ENCODE measurements at places on chromosomes 2 and 18. TPM values are rescaled to one million over a fixed set of nuclear protein-coding genes. Genes with fewer than 3 reads are reported as not detected.

- DNase-seq = no peak
Observed at GRCh38 chr2:174326161-174327020, 8.4 kb upstream of the SP9 start.

DNA sequence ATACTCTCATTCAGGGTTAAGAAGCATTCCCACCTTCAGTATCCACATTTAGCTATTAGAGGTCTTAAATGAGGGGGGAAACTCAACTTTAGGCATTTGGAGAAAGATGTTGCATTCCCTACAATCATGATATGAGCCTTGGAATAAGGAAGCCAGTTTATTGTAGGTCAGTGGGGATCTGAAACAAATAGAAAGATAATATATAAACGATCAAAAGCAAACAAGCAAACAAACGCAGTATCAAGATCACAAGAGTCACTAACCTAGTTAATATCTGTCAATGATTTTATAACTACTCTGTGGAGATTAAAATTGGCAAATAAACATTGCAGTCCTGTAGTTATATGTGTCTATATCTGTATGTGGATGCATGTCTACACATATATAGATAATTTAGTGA lies 152.4 kb upstream of the LRATD1 start:
- no peak for DNase-seq

DNA sequence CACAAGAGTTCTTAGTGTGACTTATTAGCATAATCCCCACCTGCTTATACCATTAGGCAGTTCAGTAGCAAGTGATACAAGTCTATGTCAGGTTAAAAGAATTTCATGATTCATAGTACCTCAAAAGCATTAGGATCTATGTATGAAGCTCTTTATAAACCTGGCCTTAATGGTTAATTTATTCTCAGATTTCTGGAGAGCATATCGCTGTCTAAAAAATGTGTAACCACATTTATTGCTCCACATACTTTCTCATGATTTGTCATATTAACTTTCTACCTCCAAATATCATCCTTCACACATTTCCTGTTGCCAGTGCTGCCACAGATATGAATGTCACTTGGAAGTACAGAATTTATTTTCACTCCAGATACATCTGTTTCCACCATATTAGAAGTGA lies 332.8 kb upstream of the MAP2 start:
- no peak for DNase-seq

DNA sequence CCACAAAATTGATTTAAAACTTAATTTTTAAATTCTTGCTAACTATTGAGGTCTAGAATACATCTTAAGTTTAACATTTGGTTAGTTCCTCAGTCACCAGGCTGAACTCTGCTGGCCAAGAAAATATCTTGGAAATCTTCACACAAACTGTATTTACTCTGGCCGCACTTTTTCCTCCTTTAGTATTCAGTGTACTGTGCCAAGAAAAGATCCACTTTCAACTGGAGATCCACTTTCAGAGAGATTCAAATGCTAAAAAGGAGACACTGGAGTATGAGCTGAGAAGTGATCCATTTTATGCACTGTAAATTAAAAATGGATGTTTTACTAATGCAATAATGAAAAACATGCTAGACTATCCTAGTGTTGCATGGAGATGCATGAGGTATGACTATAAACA lies 98.1 kb downstream of the ANTXR1 start:
- DNase-seq = no peak

DNA sequence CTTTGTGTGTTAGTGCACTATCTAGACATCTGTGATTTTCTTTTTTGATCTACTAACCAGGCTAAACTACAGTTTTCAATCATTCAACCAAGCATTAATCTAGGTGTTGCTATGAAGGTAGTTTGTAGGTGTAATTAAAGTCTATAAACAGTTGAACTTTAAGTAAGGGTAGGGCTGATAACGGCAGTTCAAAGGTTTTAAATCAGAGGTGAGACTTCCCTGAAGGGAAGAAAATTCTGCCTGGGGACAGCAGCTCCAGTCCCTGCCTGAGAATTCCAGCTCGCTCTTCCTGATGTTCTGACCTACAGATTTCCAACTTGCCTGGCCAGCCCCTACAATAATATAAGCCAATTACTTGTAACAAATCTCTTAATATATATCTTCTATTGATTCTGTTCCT lies 663.9 kb downstream of the MBD2 start:
- no peak for DNase-seq

DNA sequence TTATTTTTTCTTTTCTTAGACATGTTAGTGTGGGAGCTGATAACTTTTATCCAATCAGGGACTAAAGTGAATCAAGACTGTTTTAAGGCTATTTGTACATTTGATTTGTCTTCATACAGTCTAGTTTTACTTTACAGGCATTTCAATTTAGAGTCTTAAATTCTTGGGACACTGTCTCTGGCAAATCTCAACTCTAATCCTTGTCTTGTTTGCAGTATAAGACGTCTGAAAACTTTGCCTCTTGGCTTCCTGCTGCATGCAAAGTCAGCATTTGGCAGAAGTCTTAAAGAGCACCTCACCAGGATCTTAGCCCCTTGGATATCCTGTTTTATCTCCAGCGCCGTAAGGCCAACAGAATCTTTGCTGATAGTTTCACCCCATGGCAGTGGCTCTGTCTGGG lies 30.3 kb downstream of the SPOPL start:
- no peak for DNase-seq

DNA sequence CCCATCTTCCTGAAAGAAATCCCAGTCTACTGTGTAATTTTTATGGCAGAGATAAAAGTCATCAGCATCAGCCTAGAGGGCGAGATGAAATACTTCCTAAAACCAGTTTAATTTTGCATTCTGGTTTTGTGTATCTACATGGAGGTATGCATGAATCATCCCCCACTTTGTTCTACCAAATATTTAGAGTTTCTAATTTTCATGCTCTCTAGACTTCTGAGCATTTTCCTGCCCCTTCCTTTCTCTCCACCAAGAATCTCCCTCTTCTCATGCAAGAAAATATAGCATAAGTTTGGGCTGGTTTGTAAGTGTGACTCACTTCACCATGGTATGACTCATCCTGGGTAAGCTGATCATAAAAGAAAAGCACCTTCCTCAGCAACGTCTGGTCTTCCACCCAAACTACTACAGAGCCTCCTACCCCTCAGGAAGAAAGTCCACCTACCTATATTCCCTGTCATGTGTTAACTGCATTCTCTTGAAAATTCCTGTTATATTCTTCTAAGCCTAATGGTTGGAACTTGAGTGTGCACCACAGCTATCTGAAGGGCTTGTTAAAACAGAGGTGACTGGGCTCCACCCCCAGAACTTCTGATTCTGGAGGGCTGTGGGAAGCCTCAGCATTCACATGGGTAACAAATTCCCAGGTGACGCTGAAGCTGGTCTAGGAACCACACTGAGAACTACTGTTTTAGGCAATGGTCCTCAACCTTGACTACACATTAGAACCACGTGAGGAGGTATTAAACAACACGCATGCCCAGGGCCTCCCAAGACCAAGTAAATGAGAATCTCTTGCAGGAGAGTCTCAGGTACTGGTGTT lies 37.4 kb upstream of the RAPGEF4 start:
- DNase-seq = no peak

- DNase-seq = no peak
Observed at GRCh38 chr2:171139860-171140259, 20.8 kb downstream of the TLK1 start.

DNA sequence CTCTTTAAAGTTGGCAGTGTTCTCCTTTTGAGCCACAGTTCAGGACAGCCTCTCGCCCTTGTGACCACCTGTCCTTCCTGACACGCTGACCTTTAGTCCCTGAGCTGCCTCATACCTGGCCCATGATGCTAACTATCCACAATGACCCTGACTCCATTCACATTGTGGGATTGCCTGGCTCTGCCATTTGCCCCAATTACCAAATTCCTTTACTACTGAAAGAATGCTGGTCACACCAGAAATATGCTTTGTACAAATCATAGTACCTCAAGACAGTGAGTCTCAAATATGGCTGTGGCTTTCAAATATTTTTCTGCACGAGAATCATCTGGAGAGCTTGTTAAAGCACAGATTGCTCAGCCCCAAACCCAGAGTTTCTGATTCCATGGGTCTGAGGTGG lies 54.2 kb downstream of the LTBP1 start:
- no peak for DNase-seq

DNA sequence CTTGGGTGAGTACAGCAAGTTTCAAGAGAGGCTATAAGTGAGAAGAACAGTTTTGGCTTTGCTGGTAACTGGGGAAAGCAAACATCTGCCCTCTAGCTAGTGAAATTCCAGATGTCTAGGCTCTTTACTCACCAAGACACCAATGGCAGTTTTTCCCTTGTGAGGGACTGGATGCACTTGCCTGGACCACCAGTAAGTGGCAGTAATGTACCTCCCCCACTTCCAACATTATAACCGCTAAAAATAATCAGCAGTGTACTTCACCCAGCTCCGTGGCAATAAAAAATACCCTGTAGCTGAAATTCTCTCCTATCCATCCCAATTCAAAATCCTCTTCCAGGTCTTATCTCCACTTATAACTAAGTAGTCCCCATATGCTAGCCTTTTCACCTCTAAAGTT lies 383.9 kb downstream of the ARHGAP15 start:
- no peak for DNase-seq

- DNase-seq = no peak
Observed at GRCh38 chr2:168054657-168055056, 192.7 kb downstream of the STK39 start.

GRCh38 chr2:241211276-241211675 lies 22.8 kb downstream of the ANO7 start:
- no peak for DNase-seq

DNA sequence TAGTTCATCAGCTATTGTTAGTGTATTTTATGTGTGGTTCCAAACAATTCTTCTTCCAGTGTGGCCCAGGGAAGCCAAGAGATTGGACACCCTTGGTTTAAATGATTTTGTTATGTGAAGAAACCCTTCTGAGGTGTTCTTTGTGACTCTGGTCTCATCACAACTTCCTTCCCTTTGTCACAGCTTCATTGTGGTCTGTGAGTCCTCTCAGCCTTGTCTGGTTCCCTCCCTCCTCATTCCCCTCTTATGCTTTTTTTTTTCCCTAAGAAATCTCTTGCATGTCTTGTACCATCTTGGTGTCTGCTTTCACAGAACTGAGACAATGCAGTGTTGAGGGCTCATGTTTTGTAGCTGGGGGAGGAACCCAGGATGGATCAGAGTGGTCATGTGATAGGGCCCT lies 118.9 kb downstream of the TMEM182 start:
- no peak for DNase-seq

GRCh38 chr2:190599546-190600220 lies 49.2 kb upstream of the NAB1 start:
- DNase-seq = no peak

DNA sequence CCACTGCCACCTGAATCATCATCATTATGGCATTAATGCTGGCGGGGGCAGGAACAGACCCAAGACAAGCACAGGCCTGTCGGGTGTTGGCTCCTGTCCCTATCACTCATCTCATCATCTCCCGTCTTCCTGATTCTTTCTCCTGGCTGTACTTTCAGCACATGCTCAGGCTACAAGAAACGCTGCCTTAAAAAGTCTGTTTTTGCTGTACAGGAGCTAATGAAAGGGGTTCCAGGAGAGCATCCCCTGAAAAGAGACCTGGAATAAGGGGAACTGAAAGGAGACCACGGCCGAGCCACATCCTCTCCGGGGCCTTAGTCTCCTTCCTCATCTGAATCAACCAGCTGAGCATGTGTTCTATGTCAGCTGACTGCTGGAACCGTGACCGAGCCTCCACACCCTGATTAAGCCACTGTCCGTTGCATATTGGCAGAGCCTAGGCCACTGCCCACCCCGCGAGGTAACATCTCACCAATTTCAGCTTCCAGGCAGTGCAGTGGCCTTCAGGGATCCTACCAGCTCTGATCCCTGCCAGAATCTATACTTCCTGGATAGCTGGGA lies 62.6 kb downstream of the DNMT3A start:
- DNase-seq = no peak

DNA sequence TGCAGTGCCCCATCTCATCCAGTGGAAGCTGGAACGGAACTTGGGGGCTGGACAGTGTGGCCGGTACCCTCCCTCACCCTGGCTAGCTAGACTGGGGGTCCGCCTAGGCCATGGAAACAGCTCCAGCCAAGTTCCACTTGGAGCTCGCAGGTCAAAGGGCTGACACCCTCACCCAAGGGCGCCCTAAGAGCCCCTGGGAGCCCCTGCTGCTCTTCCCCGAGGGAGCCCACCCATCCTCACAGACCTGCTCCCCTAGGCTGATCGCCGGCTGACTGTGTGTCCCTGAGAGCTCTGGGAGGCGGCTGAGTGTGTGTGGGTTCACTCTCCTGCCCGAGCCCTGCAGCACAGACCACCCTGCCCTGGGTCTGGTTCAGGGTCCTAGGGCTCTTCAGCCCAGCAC lies 118.2 kb upstream of the OTOS start:
- no peak for DNase-seq

DNA sequence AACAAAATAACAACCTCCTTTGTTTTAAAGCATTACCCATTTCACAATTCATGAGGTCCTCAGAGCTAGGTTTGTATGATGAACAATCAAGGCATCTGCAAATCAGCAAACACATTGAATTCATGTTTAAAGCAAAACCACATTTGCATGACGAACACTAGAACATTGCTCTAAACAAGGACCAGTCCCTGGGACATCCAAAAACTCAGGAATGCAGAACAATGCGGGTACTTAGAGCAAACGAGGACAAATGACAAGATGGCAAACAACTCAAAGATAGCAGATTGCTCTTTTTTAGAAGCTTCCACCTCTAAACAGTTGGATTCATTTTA lies 45.7 kb upstream of the RALBP1 start:
- no peak for DNase-seq

DNA sequence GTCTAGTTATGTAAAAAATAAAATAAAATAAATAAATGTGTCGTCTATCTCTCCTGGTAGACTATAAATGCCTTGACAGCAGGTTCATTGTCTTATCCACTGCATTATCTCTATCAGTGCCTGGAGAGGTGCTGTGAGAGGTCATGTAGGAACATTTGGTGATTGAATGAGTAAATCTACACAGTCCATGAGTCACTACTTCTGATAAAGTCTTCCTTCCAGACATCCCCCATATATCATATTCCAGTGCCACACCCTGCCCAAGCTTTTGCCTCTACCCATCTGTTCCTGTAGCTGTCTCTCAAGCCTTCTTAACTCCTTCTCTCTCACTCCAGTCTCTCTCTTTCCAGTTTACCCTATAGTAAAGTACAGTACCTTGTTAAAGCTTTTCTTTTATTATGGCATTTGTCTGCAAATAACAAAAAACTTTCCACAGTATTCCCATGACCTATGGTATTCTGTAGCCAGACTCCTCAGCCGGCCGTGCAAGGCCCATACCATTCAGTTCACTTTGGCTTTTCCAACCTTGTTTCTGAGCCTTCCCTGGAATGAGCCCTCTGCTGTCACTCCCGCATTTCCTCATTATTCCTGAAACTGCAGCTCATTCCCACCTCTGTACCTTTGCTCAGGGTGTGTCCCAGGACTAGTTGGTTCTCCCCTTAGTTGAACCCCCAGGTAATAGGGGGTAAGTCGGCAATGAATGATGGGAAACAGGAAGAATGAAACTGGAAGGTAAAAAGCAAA lies 37.5 kb downstream of the ANXA4 start:
- no peak for DNase-seq

RGPD4 gene
- polyA plus RNA-seq = 0.05 TPM

NYAP2 gene
- polyA plus RNA-seq = 0.03 TPM

NR4A2 gene
- polyA plus RNA-seq = 0.56 TPM

MERTK gene
- polyA plus RNA-seq = 17.0 TPM

CNTNAP5 gene
- 0.04 TPM for polyA plus RNA-seq

SCN9A gene
- 2.0 TPM for polyA plus RNA-seq

PRSS56 gene
- not detected for polyA plus RNA-seq

LOXHD1 gene
- polyA plus RNA-seq = 0.53 TPM

KCNE4 gene
- 18.5 TPM for polyA plus RNA-seq

COL4A4 gene
- polyA plus RNA-seq = 56.0 TPM

SIX3 gene
- not detected for polyA plus RNA-seq

TUBB8B gene
- 1.8 TPM for polyA plus RNA-seq
